GM23248 (cell line): ENCODE measurements at places on chromosomes 7 and 10. TPM values are rescaled to one million over a fixed set of nuclear protein-coding genes. Genes with fewer than 3 reads are reported as not detected.
A peak's percentile ranks its signal among the peaks of the same experiment; 100 is the strongest.

GRCh38 chr7:124276005-124276622 is 243.2 kb upstream of the TMEM229A start:
- H3K36me3 ChIP-seq = no peaks in the 10 kb centered on the region
- no peak overlapping the region for H3K27ac ChIP-seq

DNA sequence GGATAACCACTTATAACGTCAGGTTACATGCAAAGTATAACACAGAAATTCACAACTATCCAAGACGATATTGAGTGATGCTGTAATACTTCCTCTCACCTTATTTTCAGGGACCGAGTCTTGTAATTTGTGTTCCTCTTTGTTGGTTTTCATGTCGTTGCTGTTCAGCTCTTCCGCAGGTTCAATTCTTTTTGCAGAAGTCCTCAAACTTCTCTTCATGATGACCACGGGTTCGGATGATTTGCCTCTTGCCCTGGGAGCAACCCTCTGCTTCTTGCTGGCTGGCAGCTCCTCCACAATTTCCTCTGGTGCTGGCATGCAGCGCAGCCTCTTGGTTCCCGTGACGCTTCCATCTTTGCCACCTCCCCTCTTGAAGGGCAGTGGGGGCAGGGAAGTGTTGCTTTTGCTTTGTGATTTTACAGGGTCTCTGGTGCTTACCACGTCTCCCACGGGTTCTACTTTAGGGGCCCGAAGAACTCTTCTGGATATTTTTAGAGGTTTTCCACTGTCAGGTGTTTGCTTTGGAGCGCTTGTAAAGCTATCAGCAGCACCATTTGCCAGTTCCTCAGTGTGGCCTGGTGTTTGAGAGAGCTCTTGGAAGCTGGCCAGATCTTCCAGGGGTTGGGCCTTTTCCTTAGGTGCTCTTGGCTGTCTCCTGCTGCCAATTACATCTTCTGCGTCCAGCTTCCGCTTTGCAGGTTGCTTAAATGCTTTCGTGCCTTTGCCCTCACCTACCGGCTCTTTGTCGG is 23.6 kb downstream of the MKI67 start:
- H3K27me3 ChIP-seq = no peaks in the 10 kb centered on the region
- no peak overlapping the region for H3K4me3 ChIP-seq
- DNase-seq = no peak
- H3K27ac ChIP-seq = no peak overlapping the region

- no peaks in the 10 kb centered on the region for H3K27me3 ChIP-seq
- no peak overlapping the region for H3K4me3 ChIP-seq
- no peaks in the 10 kb centered on the region for H3K36me3 ChIP-seq
- no peaks in the 10 kb centered on the region for H3K4me1 ChIP-seq
- DNase-seq = no peak
- no peak overlapping the region for H3K27ac ChIP-seq
Observed at GRCh38 chr7:112260911-112261310, 54.4 kb downstream of the ZNF277 start.

DNA sequence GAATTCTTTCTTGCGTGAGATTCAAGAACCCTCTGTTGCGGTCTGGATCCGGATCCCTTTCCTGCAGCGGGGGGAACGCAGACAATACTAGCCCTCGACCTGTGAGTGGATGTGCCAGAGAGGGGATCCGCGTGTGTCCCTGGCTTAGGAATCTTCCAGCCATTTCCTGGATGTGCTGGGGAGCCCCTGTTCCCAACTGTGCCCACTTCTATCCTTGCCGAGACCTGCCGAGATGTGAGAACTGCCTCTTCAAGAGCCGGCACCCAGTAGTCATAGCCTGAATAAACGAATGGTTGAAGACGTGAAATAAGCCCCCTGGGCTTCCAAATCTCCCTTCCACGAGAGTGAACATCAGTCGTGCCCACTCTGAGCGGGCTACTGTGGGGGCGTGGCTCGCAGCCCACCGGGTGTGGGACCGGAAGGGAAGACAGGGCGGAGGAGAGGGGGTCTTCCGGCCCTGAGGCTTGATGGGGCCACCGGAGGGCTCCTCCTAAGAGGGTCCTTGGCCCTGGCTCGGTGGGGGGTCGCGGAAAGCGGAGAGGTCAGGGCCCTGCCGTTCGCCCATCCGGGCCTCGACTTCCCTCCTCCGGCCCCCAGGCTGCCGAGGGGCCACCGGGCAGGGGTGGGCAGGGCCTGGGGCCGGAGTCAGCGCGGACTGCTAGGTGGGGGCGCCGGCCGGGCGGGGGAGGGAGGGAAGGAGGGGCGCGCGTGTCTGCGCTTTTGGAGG is 1.3 kb upstream of the CCDC136 start:
- DNase-seq = no peak
- H3K27ac ChIP-seq = no peak overlapping the region
- no peaks in the 10 kb centered on the region for H3K27me3 ChIP-seq
- no peaks in the 10 kb centered on the region for H3K4me1 ChIP-seq

DNA sequence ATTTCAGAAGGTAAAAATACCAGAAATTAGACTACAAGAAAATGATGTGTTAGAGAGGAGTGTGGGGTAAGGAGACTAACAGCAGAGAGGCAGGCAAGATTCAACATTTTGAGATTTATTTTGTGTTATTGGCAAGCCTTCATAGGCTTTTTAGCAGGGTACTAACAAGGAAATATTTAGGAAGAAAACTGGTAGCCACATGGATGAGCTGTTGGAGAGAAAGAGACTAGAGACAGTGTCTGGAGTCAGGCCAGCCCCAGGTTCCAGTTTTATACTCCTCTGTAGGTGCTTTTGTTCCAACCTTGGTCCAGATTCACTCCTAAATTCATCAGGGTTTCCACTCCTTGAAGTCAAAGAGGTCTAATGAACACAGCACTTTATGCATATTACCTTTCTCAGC is 41.1 kb downstream of the GPRIN2 start:
- no peak for DNase-seq
- no peaks in the 10 kb centered on the region for H3K27me3 ChIP-seq
- no peak overlapping the region for H3K4me3 ChIP-seq
- peaks cover 9% of the 10 kb centered on the region for H3K4me1 ChIP-seq
- H3K36me3 ChIP-seq = no peaks in the 10 kb centered on the region

DNA sequence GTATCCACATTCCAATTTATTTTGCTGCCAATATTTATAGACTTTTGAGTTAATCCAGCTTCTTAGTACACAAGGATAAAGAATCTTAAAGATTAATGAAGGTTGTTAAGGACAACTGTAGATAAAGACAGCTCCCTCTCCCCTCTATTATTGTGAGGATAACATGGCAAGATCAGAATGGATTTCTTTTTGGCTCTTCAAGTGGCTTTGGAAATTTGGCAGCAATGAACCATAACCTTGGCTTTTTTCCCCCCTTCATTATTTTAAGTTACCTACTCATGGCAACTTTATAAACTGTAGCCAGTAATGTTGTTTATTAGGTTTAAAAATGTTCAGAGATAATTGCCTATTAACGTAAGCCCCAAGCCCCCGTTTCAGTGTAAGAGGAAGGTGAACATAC is 131.1 kb upstream of the SLC26A5 start:
- H3K27ac ChIP-seq = no peak overlapping the region
- no peaks in the 10 kb centered on the region for H3K27me3 ChIP-seq
- DNase-seq = no peak
- H3K4me3 ChIP-seq = no peak overlapping the region
- no peaks in the 10 kb centered on the region for H3K36me3 ChIP-seq

GRCh38 chr10:75542084-75542483 is 110.7 kb downstream of the LRMDA start:
- H3K27ac ChIP-seq = no peak overlapping the region
- no peaks in the 10 kb centered on the region for H3K36me3 ChIP-seq
- H3K4me3 ChIP-seq = no peak overlapping the region
- peaks cover 52% of the 10 kb centered on the region for H3K4me1 ChIP-seq

DNA sequence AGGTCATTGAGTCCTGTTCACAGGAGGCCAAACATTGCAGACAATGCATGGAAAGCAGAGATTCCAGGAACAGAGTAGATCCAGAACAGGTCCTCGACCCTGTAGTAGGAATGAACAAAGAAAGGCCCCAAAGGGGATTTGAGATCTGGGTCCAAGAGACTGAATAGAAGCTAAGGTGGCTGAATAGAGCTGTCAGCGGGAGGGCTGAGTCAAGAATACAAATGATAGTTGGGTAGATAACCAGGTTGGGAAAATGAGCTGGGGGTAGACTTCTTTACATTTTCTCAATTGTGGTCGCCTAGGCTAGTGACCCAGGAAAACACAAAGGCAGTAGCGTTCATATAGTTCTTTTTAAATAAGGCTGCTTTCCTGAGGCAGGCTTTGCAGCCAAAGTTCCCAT is 103.4 kb upstream of the ELMO1 start:
- no peaks in the 10 kb centered on the region for H3K27me3 ChIP-seq
- H3K4me3 ChIP-seq = no peak overlapping the region
- H3K36me3 ChIP-seq = no peaks in the 10 kb centered on the region
- H3K4me1 ChIP-seq = no peaks in the 10 kb centered on the region

DNA sequence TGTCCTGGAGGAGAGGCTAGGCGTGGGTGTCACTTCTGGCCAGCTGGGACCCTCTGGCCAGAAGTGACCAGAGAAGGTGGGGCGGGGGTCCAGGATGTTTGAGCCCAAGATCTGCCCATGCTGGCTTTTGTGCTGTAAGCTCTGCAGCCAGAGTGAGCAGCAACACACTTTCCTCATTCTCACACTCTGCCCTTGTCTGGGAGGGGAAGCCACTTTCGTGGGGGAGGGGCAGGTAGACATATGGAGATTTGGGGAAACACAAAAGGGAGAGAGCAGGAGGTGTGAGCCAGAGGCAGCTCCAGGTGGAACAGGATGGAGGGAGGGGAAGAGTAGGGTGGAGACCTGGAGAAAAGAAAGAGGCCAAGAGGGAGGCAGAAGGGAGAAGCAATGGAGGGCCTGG is 31.5 kb upstream of the ADCYAP1R1 start:
- no peaks in the 10 kb centered on the region for H3K36me3 ChIP-seq
- H3K4me3 ChIP-seq = no peak overlapping the region
- H3K27ac ChIP-seq = no peak overlapping the region
- H3K27me3 ChIP-seq = peaks cover 4% of the 10 kb centered on the region; the same call in 1 of the 2 replicates
- DNase-seq = no peak

DNA sequence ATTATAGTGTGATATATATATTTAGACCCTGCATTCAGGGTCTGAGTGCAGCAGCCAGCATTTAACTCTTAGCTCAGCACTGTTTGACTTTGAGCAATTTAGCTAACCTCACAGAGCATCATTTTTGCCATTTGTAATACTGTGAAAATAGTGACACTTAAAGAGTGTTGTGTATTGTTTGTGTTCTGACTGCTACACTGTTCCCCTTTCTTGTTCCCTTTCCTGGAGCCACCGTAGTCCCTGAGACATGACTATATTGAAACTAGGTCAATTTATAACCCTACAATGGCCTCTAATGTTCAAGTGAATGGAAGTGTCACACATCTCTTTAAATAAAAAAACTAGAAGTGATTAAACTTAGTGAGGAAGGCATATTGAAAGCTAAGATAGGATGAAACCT is 20.3 kb upstream of the CD36 start:
- no peak overlapping the region for H3K4me3 ChIP-seq
- H3K27me3 ChIP-seq = no peaks in the 10 kb centered on the region
- DNase-seq = no peak
- H3K4me1 ChIP-seq = peaks cover 24% of the 10 kb centered on the region
- H3K36me3 ChIP-seq = no peaks in the 10 kb centered on the region

DNA sequence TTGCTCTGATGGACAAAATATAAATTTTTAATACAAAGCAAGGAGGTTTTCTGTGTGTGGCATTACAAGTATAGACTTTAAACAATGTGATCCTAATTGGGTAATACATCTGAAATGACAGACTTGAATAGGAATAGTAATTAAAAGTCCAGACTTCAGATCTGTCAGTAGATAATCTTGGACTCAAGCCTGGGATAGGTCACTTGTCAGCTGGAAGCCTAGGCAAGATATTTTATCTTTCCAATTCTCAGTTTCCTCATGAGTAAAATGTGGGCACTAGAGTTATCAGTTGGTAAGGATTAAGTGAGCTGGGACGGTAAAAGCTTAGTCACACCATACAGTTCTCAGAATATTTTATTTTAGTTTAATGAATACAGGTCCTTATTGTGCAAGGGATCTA is 10.4 kb upstream of the ZMYND11 start:
- no peaks in the 10 kb centered on the region for H3K36me3 ChIP-seq
- H3K4me3 ChIP-seq = no peak overlapping the region
- H3K27ac ChIP-seq = no peak overlapping the region
- DNase-seq = no peak
- no peaks in the 10 kb centered on the region for H3K27me3 ChIP-seq

- peak overlapping the region; percentile 93 for H3K27ac ChIP-seq
- H3K4me3 ChIP-seq = no peak overlapping the region
- DNase-seq = peak; percentile 100
- H3K4me1 ChIP-seq = peaks cover 66% of the 10 kb centered on the region
Observed at GRCh38 chr10:79320820-79321493, 26.3 kb upstream of the PPIF start.

DNA sequence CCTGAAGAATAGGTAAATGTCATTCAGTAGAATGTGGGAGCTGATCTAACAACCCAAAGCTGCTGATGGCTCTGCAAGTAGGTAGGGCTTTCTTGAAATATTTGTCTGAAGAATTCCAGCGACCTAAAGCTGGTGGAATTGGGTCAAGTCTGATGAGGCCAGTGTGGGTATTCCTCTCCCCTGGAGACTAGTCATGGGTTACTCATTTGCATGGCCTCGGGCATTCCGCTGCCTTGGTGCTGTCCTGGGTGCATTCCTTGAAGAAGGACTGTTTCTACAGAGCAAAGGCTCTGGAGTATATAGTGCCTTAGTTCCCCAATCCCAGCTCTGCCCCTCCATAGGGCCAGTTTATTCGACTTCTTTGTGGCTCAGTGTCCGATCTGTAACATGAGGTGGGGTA is 19.2 kb downstream of the PDK4 start:
- no peaks in the 10 kb centered on the region for H3K36me3 ChIP-seq
- no peaks in the 10 kb centered on the region for H3K4me1 ChIP-seq
- H3K4me3 ChIP-seq = no peak overlapping the region
- DNase-seq = peak; percentile 32

DNA sequence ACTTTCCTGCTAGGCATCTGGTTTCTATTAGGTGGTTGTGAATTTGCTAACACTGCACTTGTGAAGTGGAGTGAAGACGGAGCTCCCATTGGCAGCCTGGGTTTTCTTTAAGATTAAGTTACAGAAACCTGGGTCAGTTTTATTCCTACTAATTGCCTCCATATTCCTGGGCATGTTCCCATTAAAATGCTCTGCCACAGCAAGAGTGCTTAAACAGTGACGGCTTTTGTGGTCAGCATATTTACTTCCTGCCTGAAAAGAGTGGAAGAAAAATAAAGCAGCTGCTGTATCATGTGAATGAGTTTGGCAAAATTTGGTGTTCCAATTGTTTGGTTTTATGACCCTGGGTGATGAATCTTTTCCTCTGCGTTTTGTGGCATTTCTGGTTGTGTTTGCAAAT is 96.9 kb upstream of the PLXDC2 start:
- peaks cover 7% of the 10 kb centered on the region; the same call in 1 of the 2 replicates for H3K4me1 ChIP-seq
- H3K27me3 ChIP-seq = no peaks in the 10 kb centered on the region
- H3K27ac ChIP-seq = peak overlapping the region; percentile 15; the same call in 1 of the 2 replicates
- DNase-seq = peak; percentile 71

- no peak for DNase-seq
- no peaks in the 10 kb centered on the region for H3K36me3 ChIP-seq
- H3K27me3 ChIP-seq = no peaks in the 10 kb centered on the region
- no peak overlapping the region for H3K4me3 ChIP-seq
- H3K27ac ChIP-seq = no peak overlapping the region
Observed at GRCh38 chr7:143104759-143105158, 27.1 kb upstream of the PIP start.

Gene SLC13A1
- total RNA-seq = not detected in 2 replicates

Gene TMEM213
- not detected in 2 replicates for total RNA-seq

Gene MUC3A
- not detected in 2 replicates for total RNA-seq

Gene C10orf67
- total RNA-seq = under 0.01 and 0.25 TPM in 2 replicates

Gene LEP
- total RNA-seq = 0.22 TPM in 1 of 2 replicates, not detected in the other
